Lower lobe of right lung (tissue), 2 donors: ENCODE measurements at places on chromosomes 3 and 15. TPM values are rescaled to one million over a fixed set of nuclear protein-coding genes. Genes with fewer than 3 reads are reported as not detected.

DNA sequence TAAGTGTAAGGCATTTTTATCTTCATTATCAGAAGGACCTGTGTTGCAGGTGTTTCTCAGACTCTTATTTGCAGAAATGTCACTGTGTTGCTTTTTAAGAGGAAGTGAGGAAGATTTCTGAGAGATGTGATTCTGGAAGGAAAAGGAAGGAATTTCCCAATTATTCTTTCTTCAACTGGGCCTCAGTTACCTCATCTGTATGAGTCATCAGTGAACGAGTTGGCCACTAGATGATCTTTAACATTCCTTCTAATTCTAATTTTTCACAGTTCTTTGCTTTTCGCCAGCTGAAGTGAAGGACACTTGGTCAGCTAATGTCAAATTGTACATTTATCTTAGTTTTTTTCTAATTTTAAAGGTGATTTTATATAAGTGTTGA, 28.9 kb downstream of the CLEC3B start:
- H3K4me3 ChIP-seq: no peak overlapping the region
- H3K27me3 ChIP-seq: no peaks in the 10 kb centered on the region
- no peak for DNase-seq
- H3K36me3 ChIP-seq: no peaks in the 10 kb centered on the region
- H3K4me1 ChIP-seq: peaks cover 22% of the 10 kb centered on the region

Gene RHCG
- total RNA-seq: not detected

Gene SAMMSON
- not detected for total RNA-seq

Gene PLA2G4F
- 99.0 TPM for total RNA-seq
